ENCODE measurements at places on chromosomes 4 and X.

DNA sequence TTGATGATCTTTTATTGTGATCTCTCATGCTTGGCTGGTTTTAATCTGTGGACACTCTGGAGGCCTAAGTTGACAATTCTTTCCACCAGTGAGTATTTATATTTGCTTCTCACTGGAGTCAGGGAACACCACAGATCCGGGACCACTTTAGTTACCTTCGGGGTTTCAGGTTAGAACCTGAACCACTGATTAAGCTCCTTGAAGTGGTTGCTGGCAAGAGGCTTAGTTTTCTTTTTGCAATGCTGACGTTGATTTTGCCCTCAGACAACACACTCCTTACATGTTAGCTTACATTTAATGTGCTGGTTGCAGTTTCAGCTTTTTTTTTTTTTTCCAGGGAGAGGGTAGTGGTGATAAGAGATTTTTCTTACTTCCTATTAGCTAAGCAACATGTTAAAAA lies 10.5 kb upstream of the ZNF330 start:
- no peak for DNase-seq

- DNase-seq, result no peak
These were observed 791.9 kb downstream of the FAT4 start for GRCh38 chr4:126106658-126107057.

- no peak for DNase-seq
These were observed 57.8 kb downstream of the NDNF start for GRCh38 chr4:121014544-121014943.

DNA sequence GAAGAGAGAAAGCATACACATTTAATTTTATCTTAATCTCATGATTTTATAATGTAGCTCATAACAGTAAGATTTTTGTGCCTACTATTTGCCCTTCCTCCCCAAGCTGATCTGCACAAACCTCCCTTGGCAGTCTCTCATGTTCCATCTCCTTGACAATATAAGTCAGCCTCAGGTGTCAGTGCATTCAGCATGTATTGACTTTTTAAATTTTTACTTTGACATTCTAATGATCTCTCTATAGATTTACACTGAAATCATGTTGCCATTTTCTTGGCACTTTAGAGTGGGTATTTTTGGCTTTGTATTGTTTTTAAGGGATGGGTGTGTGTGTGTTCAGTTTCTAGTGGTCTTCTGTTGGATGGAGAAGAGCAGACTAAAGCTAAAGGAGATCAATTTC lies 505.3 kb upstream of the CPEB2 start:
- no peak for DNase-seq

- DNase-seq, result no peak
These were observed 24.9 kb downstream of the PALLD start for GRCh38 chr4:168521721-168522120.

Measured in central memory CD4-positive, alpha-beta T cell (primary cell).